ENCODE measurements at places on chromosomes 5 and 9.

DNA sequence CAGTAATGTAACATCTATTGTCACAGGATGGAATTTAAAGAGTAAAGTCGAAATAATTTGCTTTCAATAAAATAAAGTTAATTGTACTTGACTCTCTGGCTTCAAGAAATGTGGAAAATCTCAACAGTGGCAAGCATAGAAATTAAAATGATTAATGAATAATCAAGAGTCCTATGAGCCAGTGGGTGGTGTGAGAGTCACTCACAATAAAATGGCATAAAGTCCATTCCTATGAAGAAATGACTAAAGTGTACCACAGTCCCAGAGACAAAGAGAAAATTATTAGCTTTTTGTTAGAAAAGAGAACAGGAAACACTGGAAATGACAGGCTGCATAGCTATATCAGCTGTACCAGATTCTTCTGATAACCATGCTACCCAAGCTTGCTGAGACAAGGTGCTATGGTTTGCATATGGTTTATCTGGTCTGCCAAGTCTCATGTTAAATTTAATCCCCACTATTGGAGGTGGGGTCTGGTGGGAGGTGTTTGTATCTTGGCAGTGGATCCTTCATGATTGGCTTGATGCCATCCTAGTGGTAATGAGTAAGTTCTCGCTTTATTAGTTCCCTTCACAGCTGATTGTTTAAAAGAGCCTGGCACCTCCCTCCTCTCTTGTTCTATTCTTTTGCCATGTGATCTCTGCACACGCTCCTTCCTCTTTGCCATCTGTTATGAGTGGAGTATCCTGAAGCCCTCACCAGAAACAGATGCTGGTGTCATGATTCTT is 647.7 kb upstream of the ITGA1 start:
- no peak for DNase-seq

DNA sequence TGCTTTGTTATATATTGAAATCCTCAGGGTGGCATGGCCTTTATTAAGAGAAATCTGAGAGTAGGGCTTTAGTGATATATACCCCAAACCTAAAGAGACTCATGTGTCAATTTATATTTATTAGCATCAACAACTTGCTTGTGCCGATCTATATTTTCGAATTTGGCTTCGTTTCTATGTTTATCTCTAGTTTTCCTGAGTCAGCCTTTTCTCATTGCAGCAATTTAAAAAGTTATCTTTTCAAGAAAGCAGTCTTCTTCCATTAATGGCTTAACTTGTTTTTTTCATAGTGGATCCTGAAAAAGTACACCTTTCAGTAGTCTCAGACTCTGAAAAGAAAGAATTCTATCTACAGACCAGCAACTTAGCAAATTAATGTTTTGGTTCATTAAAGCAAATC is 99.9 kb upstream of the KCNN2 start:
- DNase-seq = no peak

DNA sequence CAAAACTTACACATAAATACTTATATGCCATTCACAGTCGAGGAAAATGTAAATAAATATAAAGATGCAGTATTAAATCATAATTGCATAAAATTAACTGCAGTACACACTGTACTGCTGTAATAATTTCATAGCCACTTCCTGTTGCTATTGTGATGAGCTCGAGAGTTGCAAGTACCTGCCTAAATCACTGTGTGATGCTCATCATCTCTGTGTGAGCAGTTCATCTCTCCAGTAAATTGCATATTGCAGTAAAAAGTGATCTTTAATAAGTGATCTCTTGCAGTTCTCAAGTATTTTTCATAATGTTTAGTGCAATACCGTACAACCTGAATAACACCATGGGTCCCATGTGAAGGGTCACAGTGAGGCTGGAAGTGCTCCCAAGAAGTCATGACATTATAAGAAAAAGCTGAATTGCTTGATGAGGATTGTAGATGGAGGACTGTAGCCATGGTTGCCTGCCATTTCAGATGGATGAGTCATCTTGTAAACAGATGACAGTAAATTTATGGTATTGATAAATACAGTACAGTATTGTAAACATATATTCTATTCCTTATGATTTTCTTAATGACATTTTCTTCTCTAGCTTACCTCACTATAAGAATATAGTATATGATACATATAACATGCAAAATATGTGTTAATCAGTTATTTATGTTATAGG is 34.9 kb downstream of the SYK start:
- DNase-seq = no peak

- peak; percentile 77 for DNase-seq
These were observed 168.6 kb downstream of the CARTPT start for GRCh38 chr5:71887680-71888079.

DNA sequence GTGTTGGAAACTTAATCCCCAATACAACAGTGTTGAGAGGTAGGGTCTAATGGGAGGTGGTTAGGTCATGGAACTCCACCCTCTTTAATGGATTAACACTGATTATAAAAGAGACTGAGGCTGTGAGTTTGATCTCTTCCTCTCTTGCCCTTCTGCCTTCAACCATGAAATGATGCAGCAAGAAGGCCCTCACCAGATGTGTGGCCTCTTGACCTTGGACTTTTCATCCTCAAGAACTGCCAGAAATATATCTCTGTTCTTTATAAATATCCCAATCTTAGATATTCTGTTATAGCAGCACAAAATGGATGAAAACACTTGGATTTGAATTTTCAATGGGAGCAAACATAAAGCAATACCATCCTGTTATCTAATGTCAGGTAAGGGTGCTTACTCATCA is 67.6 kb downstream of the NMUR2 start:
- DNase-seq = no peak
